ENCODE measurements at places on chromosomes 1 and 21.

DNA sequence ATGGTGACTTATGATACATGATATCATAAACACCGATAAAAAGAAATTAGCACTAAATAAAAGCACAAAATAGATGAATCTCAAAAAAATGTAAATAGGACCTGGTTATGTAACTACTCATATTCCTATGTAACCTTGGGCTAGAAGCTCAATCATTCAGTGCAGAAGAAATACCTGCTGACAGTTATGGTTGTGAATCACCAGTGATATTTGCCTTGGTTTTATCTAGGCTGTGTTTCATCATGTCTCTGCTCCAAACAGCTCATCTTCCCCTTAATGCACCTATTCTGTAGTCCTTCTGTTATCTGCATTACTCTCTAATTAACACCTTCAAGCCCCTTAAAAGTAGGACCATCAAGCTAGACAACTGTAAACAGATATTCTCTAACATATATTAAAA is 16.3 kb upstream of the PIGC start:
- no peak for DNase-seq

GRCh38 chr1:9701665-9702064 is 50.1 kb downstream of the PIK3CD start:
- no peak for DNase-seq

DNA sequence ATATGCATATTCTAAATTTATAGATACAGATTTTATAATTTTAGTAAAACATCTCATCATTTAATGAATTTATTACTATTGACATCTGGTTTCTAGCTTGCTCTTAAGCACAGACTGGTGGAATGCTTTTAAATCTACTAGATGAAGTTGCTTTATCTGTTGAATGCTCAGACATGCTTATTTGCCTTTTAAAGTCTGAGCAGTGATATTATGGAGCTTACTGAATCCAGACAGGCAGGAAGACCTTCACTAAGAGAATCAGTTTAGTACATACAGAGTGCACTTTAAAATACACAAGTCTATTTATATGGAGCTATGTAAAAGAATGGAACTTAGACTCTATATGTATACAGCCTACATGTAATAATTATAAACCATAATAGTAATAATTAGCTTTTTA is 16.6 kb downstream of the SDCCAG8 start:
- no peak for DNase-seq

GRCh38 chr1:87291107-87291506 is 37.6 kb upstream of the LMO4 start:
- DNase-seq: no peak

DNA sequence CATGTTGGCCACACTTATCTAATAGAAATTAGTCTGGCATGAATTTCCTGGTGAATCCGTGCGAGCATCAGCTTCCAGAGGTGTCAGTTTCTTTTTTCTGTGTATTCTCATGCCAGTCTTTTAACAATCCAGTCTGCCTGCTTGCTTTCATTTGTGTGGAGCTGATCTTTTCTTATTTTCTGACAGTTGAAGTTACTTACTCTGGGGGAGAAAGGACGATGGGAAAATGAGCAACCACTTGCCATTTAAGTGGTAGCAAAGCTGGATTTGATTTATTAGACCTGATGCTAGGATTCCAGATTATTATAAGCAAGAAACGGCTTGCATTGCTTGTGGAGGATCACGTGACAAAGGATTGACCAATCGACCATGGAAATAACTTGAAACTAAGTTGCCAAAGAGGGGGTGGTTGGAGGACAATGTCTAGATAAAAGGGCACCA is 24.3 kb upstream of the APP start:
- DNase-seq: no peak

DNA sequence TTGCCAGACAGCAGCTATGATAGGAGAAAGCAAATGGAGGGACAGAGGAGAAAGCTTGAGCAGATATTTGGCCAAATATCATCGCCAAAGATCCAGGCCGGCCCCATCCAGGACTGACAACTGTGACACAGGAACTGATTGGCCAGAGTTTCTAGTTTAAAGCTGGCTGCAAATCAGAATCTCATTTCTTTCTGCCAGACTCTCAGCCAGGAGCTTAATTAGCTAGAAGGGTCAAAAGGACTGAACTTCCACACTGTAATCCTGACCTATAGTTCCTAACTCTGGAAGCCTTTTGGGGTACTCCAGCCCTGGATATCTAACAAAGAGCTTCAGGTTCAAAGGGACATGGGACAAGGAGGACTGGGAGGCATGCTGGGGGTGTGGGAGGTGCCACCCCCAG is 106.7 kb upstream of the GNG12 start:
- DNase-seq: no peak

DNA sequence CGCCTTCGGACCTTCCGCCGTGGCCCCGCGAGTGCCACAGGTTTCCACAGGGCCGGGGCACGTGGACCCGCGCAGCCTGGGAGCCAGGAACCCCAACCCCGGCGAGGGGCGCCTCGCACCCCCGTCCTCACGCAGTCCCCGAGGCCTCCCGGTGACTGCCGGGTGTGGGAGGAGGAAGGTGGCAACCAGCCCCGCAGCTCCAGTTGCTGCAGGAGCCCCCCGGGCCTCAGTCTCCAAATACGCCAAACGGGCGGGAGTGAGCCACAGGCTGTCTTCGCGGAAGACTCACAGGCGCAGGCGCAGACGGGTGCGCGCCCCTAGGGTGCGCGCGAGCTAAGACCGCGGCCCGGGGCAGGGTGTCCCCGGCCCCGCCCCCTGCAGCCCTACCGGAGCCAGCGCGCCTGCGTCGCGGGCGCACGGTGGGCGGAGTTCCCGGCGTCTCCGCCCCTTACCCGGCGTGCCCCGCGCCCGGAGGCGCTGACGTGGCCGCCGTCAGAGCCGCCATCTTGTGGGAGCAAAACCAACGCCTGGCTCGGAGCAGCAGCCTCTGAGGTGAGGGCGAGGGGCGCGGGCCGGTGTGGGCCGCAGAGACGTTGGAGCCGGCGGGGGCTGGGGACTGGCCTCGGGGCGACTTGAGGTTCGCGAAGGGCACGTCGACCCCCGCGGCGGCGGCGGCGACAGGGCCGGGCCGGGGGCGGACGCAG is at the start of gene ARF1:
TSS of gene ARF1 (plus strand) at position 495 of the 704 bp plus-strand sequence. CDS start 14,407 bp downstream, outside the sequence.
- DNase-seq: peak; percentile 100

DNA sequence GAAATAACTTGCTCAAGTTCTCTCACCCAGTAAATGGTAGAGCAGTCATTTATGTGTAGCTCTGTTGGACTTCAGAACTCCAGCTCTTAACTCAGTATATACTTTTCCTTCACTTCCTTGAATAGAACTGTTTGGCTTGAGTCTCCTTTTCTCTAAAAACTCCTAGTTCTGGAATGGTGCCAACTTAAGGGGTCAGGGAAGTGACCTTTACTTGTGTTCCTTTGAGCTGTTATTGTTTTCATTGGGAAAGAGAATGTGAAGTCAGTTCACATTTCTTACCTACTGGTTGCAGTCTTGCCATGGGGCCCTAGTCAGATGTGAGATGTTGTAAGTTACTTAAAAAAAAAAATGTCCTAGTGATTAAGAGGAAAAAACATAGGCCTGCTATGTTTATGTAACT is 77.0 kb upstream of the MACF1 start:
- DNase-seq: no peak

- peak; percentile 90 for DNase-seq
Measured at GRCh38 chr1:31587720-31588423, 11.6 kb downstream of the TINAGL1 start.

DNA sequence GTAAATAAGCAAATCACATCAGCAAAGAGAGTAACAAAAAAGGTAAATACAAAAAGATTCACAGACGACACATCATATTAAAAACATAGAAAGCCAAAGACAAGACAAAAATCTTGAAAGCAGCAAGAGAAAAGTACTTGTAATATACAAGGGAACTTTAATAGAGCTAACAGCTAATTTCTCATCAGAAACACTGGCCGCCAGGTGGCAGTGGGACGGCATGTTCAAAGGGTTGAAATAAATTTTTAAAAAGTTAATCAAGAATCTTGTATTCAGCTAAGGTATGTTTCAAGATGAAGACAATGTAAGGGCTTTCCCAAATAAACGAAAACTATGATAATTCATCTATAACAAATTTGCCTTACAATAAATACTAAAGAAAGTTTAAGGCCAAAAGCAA is 358.1 kb downstream of the LRRIQ3 start:
- no peak for DNase-seq

DNA sequence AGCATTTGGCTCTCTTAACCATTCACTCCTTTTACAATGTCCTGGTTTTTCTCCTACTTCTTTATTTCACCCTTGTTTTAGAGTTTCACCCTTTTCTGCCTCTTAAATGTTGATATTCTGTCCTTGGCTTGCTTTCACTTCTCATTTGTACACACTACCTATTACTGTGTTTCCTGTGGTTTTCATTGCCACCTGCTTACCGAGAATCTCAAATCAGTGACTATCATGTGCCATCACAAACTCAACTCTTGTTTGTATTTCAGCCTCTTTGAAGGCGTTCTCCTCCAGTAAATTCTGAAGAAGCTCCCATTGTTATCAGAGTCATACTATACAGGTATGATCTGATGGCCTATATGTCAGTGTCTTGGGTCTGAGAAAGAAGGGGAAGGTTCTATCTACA is 65.7 kb downstream of the NPHS2 start:
- DNase-seq: no peak

GRCh38 chr1:224623310-224623714 is 7.2 kb downstream of the CNIH3 start:
- no peak for DNase-seq

- DNase-seq: no peak
Measured at GRCh38 chr1:173181791-173182190, 25.3 kb downstream of the TNFSF4 start.

GRCh38 chr1:95554408-95554807 is 320.4 kb downstream of the RWDD3 start:
- DNase-seq: no peak

DNA sequence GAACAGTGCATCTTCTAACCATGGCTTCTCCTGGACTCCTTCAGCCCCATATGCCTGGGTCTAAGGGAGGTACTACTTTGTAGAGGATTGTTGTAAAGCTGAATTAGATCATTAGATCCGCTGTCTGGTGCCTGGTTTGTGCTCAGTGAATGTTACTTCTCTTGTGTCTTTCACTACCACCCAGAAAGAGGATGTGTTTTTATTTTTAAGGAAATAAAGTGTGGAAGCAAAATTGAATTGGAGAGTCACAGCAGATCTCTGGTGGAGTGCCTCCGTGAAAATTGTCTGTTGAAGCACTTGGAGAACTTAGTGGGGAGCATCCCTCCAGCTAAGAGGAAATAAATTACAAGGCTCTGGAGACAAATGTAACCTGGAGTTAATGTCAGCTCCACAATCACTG is 101.8 kb upstream of the ARTN start:
- no peak for DNase-seq

DNA sequence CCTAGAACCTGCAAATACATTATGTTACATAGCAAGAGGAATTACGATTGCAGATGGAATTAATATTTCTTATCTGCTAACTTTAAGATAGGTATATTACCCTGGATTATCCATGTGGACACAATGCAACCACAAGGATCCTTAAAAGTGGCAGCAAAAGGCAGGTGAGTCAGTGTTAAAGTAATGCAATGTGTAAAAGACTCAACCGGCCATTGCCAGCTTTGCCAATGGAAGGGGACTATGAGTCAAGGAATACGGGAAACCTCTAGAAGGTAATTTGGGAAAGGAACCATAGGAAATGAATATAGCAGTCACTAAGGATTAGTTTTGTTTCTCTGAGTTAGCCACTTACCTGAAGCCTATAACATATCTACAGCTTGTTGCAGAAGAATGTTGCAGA is 692.1 kb upstream of the ZP4 start:
- DNase-seq: no peak
